Muscle of leg (tissue), 16 donors: ENCODE measurements at places on chromosomes 11 and 22. TPM values are rescaled to one million over a fixed set of nuclear protein-coding genes. Genes with fewer than 3 reads are reported as not detected.
A peak's percentile ranks its signal among the peaks of the same experiment; 100 is the strongest.

The OSM gene
- polyA plus RNA-seq: 0.36 TPM

The APOBEC3G gene
- 2.8 TPM for polyA plus RNA-seq

The C11orf87 gene
- 0.35 TPM for polyA plus RNA-seq

The VSIG10L2 gene
- polyA plus RNA-seq: not detected

The ADM2 gene
- 0.53 TPM for polyA plus RNA-seq

The CTR9 gene
- polyA plus RNA-seq: 35.8 TPM

The MRGPRX3 gene
- polyA plus RNA-seq: not detected

The CCDC157 gene
- polyA plus RNA-seq: 1.2 TPM

The EHF gene
- polyA plus RNA-seq: 0.12 TPM

The POTEH gene
- polyA plus RNA-seq: 0.74 TPM

The FOLH1 gene
- polyA plus RNA-seq: 2.8 TPM

The DNAJB7 gene
- polyA plus RNA-seq: 0.65 TPM

The OR51G1 gene
- not detected for polyA plus RNA-seq

- peak; percentile 53 for DNase-seq
These were observed 1.8 kb upstream of the APOL3 start for GRCh38 chr22:36162127-36163034.

DNA sequence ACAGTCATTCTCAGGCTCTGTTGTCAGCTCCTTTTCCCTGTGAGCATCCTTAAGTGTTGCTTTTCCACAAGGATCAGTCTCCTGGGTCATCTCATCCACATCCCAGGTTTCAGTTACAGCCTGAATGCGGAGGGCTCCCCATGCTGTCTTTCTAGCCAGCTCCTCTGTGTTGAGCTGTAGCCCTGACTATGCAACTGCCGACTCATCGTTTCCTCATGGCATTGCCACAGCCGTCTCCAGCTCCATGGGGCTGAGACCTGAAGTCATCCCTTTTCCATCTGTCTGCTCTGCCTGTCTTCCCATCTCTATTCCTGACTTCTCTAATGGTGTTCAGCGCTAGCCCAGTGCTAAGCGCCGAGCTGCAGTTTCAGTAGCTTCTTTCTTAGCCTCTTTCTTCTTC is 11.8 kb downstream of the SAMM50 start:
- no peak for DNase-seq

DNA sequence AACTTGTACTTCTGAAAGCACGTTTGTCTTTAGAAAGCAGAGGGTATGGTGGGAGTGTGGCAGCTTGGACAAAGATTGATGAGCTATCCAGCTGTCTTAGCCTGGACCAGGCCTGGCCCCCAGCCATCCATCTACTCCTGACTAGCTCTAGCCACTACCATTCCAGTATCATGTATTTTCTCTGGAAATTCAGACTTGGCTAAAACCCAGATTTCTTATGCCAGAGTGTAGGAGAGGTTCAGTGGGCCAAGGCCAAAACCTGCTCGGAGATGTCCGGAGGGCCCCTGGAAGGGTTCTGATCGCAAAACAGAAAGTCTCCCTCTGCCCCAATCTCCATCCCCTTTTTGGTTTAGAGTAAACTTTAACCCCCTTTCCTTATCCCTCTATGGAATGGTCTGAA is 24.8 kb upstream of the MTCH2 start:
- peak; percentile 70 for DNase-seq

- DNase-seq: peak; percentile 48
These were observed 36.1 kb downstream of the CCDC90B start for GRCh38 chr11:83249972-83250593.

DNA sequence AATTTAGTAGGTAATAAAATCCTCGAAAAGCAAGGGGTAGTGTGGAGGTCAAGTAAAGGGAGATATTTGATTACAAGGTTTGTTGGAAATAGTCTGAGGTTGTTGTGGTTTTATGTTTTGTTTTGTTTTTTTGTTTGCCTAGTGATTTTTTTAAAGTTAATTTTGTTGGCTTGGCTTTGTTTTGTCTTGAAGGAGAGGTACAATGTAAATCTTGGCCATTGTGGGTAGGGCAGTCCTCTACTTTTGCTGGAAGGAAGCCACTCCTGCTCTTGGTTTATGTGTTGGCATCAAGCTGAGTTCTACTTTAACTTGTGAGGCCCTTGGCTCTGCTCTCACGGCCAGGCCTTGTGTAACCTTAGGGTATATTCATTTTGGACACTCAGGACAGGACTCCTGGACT is 3.2 kb downstream of the AMOTL1 start:
- DNase-seq: no peak

DNA sequence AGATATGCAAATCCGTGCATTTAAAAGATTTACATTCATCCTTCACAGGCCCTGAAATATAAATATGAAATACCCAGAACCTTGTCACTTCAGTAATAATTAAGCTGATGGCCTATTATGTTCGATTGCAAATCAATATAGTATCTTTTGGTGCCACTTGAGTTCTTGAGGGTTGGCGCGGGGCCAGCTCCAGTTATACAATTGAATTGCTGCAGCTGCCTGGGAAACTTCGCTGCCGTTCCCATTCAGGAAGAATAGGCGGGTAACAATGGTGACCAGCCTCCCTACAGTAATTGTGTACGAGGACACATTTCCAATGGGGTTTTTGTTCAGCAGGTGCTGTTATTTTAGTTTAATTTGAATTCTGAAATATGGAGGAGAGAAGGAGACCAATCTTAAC is 451.2 kb downstream of the INSC start:
- DNase-seq: no peak

DNA sequence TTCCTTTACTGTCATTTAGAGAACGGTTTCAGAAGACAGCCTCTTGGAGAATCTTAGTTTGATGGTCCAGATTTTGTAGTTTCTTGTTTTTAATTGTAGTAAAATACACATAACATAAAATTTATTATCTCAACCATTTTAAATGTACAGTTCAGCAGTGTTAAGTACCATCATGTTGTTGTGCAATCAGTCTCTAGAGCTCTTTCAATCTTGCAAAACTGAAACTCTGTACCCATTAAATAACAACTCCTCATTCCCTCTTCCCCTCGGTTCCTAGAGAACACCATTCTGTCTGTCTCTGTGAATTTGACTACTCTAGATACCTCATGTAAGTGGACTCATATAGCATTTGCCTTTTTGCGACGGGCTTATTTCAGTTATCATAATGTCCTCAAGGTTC is 69.8 kb downstream of the GRIK4 start:
- no peak for DNase-seq

DNA sequence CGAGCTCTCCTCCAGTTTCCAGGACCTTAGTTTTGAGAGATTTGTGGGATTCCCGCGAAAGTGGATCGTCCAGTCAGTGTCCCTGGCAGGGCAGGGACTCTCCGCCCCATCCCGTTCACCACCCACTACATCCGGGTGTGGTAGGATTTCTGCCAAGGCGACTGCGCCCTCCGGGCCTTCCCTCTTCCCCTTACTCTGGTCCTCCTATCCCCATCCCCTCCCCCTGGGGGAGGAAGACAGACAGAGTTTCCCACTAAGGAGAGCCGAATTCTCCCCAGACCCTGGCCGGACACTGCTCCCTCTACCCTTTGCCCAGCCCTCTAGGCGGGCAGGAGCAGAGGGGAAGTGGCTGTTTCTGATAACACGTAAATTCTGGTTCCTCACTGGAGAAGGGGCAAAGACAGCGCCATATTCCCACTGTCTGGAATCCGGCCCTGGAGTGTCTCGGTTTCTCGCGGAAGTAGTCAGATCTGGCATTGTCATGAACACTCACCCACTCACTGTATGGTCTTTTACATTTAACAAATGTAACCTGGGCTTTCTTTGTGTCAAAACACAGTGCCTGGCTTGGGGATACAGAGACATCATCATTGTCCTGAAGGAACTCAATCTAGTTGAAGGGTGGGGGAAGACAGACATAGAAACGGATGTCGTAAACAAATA is 1.1 kb upstream of the NECTIN1 start:
- peak; percentile 75 for DNase-seq

- DNase-seq: no peak
These were observed 11.0 kb upstream of the UCP3 start for GRCh38 chr11:74019860-74020259.

- DNase-seq: peak; percentile 39
These were observed 7.1 kb downstream of the PNPLA5 start for GRCh38 chr22:43884600-43885318.

DNA sequence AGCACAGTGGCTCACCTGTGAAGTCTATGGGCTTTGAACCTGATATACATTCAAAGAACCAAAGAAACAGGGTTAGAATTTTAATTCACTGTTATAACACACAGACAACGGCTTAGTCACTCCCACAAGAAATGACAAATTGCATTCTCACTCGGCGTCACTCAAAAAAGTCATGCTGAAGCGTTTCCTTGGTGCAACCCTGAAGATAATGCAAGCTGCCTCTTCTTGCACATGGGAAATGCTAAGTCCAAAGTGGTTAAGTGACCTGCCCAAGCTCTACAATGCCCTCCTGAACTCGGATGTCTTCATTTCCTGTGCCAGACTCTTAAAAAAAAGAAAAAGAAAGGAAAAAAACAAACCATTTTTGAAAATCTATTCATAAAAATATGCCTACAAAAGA is 10.0 kb downstream of the LGR4 start:
- DNase-seq: no peak

- DNase-seq: no peak
These were observed 44.9 kb upstream of the RBFOX2 start for GRCh38 chr22:36073476-36073875.

- DNase-seq: no peak
These were observed 125.0 kb downstream of the RAB38 start for GRCh38 chr11:88050247-88050646.

DNA sequence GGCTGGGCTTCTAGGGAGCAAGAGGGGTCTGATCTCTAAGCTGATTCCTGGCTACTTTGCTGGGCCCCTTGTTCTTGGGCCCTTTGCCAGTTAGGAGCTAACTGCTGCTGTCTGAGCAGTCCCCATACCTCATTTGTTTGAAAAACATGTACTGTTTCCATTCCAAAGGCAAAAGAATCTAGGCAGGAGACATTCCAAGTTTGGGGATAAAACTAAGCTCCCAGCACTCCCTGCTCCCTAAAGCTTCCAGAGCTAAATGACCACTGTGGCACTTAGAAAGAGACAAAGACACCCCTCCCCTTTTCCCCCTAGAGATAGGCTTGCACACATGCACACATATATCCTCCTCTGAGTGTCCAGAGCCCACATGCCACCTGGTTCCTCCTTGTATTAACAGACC is 22.7 kb upstream of the RRM1 start:
- DNase-seq: peak; percentile 27

- no peak for DNase-seq
These were observed 100.4 kb downstream of the ARL14EP start for GRCh38 chr11:30423279-30423648.

DNA sequence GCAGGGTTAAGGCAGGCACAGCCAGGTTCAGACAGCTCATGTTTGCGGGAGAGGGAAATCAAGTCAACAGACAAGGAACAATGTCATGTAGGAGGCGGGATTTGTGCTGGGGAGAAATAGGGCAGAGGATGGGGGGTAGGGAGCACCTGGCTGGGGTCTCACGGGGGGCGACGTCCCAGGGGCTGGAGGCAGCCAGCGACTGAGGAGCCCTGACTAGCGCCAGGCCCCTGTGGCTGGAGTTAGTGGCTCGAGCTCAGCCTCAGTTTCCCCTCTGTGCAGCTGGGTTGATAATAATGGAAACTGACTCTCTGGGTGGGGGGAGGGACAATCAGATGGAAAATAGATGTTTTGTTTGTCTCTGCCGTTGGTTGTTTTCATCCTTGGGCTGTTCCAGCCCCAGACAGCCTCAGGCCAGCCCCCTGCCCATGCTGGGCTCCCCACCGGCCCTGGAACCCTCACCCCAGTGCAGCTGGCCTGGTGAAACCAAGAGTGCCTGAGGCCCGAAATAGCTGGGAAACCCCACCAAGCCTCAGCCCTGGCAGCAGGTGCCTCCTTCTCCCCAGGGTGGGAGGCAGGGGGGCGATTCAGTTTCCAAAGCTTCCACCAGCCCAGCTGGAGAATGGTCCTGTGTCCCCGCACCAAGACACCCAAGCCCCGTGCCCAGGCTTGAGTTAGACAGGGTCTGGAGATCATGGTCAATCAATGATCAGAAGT is 44.1 kb downstream of the IGLL5 start:
- DNase-seq: no peak

GRCh38 chr11:119377112-119377901 is 4.2 kb downstream of the USP2 start:
- peak; percentile 27 for DNase-seq

GRCh38 chr22:20432244-20432686 is 5.4 kb downstream of the SCARF2 start:
- DNase-seq: no peak

- no peak for DNase-seq
These were observed 402.3 kb downstream of the BRD1 start for GRCh38 chr22:49425356-49425755.

GRCh38 chr11:66489636-66490035 is 9.4 kb downstream of the DPP3 start:
- DNase-seq: no peak

DNA sequence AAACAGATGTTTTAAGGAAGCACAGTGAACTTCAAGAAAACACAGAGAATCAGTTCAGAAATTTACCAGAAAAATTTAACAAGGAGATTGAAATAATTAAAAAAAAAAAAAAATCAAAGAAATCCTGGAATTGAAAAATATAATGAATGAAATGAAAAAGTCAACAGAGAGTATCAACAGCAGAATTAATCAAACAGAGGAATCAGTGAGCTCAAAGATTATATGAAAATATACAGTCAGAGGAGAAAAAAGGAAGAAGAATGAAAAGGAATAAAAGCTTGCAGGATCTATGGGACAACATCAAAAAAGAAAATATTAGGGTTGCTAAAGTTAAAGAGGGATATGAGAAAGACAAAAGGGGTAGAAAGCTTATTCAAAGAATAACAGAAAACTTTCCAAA is 82.3 kb downstream of the XRRA1 start:
- DNase-seq: no peak

DNA sequence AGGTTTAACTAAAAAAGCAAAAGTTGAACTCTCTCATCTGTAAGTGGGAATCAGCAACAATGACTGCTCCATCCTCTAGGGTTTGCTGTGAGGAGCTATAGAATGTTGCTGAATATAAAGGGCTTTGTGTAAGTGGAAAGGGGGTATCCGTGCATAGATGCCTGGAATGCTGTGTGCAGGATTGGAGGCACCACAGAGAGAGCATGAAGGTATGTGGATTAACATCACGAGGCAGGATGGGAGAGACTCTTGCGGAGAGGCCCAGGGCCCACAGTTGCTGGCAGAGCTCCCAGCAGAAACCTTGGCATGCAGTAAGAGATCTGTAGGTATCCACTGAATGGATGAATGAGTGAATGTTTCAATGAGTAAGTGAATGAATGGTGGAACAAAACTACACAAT is 298.7 kb upstream of the DDI1 start:
- DNase-seq: peak; percentile 10

GRCh38 chr11:111632516-111633220 is 30.4 kb downstream of the SIK2 start:
- no peak for DNase-seq

DNA sequence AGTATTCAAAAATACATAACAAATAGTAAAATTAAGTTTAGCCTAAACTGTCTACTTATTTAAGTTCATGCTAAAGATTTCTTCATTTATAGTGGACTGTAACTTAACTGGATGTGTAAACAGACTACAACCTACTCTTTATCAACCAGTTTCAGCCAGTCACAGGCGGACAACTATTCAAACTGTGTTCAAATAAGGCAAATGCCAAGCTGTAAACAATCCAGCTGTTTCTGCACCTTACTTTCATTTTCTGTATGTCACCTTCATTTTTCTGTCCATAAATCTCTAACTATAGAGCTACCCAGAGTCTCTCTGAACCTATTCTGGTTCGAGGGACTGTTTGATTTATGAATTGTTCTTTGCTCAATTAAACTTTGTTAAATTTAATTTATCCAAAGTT is 992.8 kb downstream of the DLG2 start:
- DNase-seq: no peak

- DNase-seq: no peak
These were observed 64.9 kb upstream of the BIRC3 start for GRCh38 chr11:102252339-102252891.

- peak; percentile 74 for DNase-seq
These were observed 751 bp downstream of the ARFGAP3 start for GRCh38 chr22:42856179-42856864.
